ENCODE measurements at places on chromosomes 6 and 20.

DNA sequence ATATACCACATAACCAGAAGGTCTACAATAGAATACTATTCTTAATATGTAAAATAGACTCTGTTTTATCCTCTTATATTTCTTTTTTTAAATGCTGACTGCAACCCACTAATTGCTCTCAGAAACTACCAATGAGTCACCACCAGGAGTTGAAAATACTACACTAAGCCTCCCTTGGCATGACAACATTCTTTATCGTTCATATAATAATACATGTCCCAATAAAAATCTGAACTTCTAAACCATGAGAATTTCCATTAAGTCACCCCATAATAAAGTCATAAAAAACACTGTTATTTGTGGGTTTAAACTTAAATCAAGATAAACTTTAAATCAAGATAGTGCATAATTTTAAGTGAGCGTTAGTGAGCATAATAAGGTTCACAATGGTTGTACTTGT, 4.2 kb downstream of the HACE1 start:
- no peak for DNase-seq

GRCh38 chr20:57398231-57398821, 7.1 kb downstream of the RBM38 start:
- DNase-seq, result peak; percentile 93

DNA sequence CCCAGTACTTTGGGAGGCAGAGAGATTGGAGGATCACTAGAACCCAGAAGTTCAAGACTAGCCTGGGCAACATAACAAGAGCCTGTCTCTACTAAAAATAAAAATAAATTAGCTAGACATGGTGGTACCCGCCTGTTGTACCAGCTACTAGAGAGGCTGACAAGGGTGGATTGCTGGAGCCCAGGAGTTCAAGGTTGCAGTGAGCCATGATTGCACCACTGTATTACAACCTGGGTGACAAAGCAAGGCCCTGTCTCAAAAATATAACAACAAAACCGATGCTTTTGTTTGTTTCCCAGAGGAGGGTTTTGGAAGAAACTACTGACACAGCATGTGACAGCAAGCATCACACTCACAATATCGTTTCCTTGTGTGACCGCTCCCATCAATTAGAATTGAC, 119.6 kb downstream of the TSHZ2 start:
- no peak for DNase-seq

- no peak for DNase-seq
Measured at GRCh38 chr20:20839771-20840170, 127.3 kb upstream of the RALGAPA2 start.

DNA sequence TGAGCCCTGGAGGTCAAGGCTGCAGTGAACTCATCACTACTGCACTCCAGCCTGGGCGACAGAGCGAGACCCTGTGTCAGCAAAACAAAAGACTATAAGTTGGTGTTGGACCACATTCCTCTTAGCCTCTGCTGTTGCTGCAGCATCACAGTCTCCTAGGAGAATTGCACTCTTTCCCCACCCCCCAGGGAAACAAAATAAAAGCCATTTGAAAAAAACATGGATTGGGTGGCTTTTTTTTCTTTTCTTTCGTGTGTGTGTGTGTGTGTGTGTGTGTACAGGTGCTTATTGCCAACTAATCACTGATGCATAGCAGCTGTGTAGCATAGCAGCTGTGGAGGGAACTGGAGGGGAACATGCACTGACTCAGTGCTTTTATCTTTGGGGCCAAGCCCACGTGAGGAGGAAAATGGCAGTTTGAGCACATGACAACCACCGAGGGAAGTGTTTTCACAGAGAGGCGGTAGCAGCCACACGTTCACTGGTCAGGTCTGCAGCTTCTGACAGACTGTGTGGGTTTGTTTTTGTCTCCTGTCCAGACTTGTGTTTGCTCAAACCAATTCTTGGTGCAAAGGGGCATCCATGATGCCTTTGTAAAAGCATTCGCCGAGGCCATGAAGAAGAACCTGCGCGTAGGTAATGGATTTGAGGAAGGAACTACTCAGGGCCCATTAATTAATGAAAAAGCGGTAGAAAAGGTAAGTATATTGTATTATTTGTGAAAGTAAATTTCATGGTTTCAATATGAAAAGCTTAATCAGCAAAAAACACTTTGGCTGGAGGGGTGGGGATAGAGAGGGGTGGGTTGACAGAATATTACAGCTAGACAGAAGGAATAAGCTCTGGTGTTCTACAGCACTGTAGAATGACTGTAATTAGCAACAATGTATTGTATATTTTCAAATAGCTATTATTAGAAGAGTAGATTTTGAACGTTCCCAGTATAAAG, 27.7 kb downstream of the ALDH5A1 start:
- DNase-seq, result peak; percentile 39

- no peak for DNase-seq
Measured at GRCh38 chr6:1705183-1705582, 95.5 kb downstream of the FOXC1 start.

GRCh38 chr20:37516811-37517750, 4.0 kb upstream of the NNAT start:
- DNase-seq, result no peak

- DNase-seq, result no peak
Measured at GRCh38 chr20:13900496-13900895, 89.9 kb downstream of the SEL1L2 start.

DNA sequence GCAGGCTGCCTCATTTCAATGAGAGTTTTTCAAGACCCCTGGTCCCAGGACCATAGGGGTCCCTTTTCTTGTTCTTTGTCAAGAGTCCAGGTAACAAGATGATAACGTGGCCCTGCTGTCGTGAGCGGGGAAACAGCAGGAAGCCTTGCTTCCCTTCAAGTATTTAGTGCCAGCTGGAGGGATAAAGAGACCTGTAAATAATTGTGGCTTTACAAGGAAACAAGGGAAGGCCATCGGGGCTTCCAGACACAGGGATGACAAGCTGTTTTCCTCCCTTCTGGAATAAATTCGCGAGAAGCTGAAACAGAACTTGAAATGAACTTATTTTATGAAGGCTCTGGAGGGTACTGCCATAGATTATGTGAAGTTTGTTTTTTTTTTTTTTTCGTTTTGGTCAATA, 163.2 kb downstream of the SYNDIG1 start:
- DNase-seq, result no peak

DNA sequence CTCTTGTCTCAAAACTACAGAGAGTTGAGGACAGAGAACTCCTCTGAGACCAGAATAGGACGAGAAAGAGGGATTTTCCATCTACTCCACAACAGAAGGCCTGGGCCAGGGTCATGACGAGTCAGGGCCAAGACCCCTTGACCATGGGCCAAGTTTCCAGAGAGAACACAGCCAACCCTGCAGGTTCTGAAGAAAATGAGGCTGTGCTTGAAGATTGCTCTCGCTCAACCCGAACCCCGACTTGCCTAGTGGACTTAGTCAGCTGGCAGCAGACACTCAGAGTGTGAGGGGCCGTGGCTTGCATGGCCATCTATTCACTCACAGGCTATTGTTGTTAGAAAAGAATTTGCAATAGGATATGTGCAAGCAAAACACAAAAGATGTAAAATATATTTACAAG, 54.5 kb downstream of the TMEM242 start:
- DNase-seq, result no peak

GRCh38 chr6:142376800-142377496, 75.1 kb downstream of the ADGRG6 start:
- DNase-seq, result no peak

DNA sequence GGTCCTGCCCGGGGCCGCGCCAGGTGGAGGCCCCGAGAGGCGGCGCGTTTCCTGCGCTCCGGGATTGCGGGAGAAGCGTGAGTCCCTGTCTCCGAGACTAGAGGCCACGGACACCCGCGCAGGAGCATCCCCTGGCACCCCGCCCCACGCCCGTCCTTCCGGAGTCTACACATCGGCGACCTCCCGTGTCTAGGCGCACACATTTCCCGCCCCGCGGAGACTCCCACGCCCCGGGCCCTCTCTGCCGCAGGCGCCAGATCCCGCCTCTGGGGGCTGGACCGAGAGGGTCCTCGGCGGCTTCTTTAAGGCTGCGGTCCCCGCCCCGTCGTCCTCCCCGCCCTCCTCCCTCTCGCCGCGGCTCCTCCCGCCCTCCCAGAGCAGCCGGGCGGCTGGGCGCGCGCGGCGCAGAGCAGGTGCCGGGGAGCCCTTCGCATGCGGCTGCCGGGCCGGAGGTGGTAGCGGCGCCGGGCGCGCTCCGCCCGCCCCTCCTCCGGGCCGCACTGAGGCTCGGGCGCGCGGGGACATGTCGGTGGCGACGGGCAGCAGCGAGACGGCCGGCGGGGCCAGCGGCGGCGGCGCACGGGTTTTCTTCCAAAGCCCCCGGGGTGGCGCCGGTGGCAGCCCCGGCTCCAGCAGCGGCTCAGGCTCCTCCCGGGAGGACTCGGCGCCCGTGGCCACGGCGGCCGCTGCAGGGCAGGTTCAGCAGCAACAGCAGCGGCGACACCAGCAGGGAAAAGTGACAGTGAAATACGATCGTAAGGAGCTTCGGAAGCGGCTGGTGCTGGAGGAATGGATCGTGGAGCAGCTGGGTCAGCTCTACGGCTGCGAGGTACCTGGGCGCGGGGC, at the start of gene PPP1R14C:
Gene PPP1R14C, plus strand, starts transcription at position 375 of the 846 bp plus-strand sequence. Its CDS starts 149 bp downstream, at position 524.
- no peak for DNase-seq

Data from CD4-positive, alpha-beta T cell treated with Interleukin-4 for 1 hour (primary cell).